PC-3 (cell line): ENCODE measurements at places on chromosomes 1 and 21. TPM values are rescaled to one million over a fixed set of nuclear protein-coding genes. Genes with fewer than 3 reads are reported as not detected.

Gene FMO4
- total RNA-seq: 0.23 and 0.98 TPM in 2 replicates

DNA sequence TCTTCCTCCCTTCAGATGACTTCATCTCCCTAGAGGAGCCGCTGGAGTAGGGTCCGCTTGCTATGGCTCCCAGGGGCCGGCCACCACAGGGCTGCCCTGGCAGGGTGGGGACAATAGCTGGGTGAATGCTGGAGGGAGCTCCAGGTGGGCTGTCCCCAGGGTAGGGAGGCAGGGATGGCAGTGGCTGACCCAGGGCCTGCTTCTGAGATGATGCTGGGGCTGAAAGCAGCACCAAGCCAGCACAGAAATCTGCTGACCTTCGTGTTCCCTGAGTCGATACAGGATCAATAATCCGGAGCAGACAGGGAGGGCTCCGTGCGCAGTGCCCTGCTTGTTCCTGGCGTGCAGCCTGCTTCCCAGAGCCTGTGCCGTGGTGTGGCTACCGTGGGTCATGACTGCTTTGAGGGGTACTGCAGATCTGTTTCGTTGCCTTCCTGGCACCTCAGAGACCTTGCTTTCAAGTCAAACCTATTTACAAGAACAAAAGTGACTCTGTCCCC lies 34.0 kb downstream of the TFF3 start:
- H3K4me1 ChIP-seq: no peaks in the 10 kb centered on the region
- H3K4me3 ChIP-seq: no peak overlapping the region
- no peak overlapping the region for H3K27ac ChIP-seq
- DNase-seq: no peak

GRCh38 chr21:28229814-28230213 lies 762.9 kb downstream of the LTN1 start:
- H3K27me3 ChIP-seq: no peaks in the 10 kb centered on the region
- H3K4me1 ChIP-seq: peaks cover 43% of the 10 kb centered on the region
- peak overlapping the region; percentile 81 for H3K27ac ChIP-seq
- no peak overlapping the region for H3K4me3 ChIP-seq
- peak; percentile 92 for DNase-seq
- no peaks in the 10 kb centered on the region for H3K36me3 ChIP-seq

- H3K4me1 ChIP-seq: peaks cover 15% of the 10 kb centered on the region; the same call in 1 of the 2 replicates
- H3K27me3 ChIP-seq: no peaks in the 10 kb centered on the region
- H3K4me3 ChIP-seq: no peak overlapping the region
- H3K36me3 ChIP-seq: no peaks in the 10 kb centered on the region
Measured at GRCh38 chr1:225341642-225342041, 86.2 kb downstream of the LBR start.

DNA sequence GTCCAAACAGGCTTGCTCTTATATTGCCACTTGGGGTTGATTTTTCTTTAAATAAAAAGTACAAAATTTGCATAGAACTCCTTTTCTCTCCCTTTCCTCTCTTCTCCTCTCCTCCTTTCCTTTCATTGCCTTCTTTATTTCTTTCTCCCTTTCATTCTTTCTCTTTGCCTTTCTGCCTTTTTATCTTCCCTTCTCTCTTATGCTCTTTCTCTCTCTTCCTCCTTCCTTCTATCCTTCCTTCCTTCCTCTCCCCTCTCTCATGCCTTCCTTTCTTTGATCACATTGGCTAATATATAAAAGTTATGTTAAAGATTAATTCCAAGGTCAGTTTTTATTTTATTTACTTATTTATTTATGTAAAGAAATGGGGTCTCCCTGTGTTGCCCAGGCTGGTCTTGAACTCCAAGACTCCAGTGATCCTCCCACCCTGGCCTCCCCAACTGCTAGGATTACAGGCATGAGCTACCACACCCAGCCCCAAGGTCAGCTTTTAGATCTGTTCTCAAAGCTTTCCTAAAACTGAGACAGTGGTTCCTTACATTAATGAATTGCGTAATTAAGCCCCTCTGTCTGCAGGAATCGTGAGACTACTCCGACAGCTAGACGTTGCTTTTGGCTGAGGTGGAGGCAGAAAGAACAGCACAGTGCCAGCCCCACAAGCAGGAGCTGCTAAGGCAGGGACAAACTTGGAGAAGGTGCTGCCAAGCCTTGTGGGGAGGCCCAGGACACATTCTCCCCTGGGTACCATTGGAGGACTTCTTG lies 361.9 kb downstream of the SIPA1L2 start:
- no peaks in the 10 kb centered on the region for H3K27me3 ChIP-seq
- H3K27ac ChIP-seq: peak overlapping the region; percentile 37
- no peaks in the 10 kb centered on the region for H3K36me3 ChIP-seq
- peaks cover 7% of the 10 kb centered on the region; the same call in 1 of the 2 replicates for H3K4me1 ChIP-seq

GRCh38 chr1:22461100-22461499 lies 9.4 kb downstream of the ZBTB40 start:
- no peak overlapping the region for H3K4me3 ChIP-seq
- DNase-seq: no peak
- no peaks in the 10 kb centered on the region for H3K27me3 ChIP-seq
- no peaks in the 10 kb centered on the region for H3K4me1 ChIP-seq

DNA sequence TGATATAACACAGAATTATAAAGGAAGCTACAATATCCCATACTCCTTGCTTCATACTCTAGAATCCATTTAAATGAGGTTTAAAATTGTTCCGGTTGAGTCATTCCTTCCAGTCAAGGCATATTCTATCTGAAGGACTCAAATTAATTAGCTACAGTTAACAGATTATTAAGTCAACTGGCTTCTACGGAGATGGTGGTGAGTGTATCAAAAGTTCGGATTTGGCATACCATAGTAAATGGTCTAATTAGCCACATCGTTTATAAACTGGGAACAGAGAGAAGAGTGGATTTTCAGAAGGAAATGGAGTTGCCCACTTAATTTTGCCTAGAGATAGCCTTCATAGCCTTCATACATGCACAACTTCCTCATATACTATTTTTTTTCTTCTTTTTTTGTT lies 1095.3 kb downstream of the TTLL7 start:
- DNase-seq: no peak
- H3K4me3 ChIP-seq: no peak overlapping the region
- peaks cover 6% of the 10 kb centered on the region; the same call in 1 of the 2 replicates for H3K4me1 ChIP-seq
- H3K27me3 ChIP-seq: no peaks in the 10 kb centered on the region
- H3K36me3 ChIP-seq: no peaks in the 10 kb centered on the region
- no peak overlapping the region for H3K27ac ChIP-seq

GRCh38 chr1:178284058-178284457 lies 190.2 kb downstream of the RASAL2 start:
- no peaks in the 10 kb centered on the region for H3K27me3 ChIP-seq
- H3K4me1 ChIP-seq: peaks cover 23% of the 10 kb centered on the region
- no peak overlapping the region for H3K27ac ChIP-seq
- DNase-seq: no peak
